Progenitor cell of endocrine pancreas (in vitro differentiated cells): ENCODE measurements at places on chromosomes 5 and 9. TPM values are rescaled to one million over a fixed set of nuclear protein-coding genes. Genes with fewer than 3 reads are reported as not detected.

DNA sequence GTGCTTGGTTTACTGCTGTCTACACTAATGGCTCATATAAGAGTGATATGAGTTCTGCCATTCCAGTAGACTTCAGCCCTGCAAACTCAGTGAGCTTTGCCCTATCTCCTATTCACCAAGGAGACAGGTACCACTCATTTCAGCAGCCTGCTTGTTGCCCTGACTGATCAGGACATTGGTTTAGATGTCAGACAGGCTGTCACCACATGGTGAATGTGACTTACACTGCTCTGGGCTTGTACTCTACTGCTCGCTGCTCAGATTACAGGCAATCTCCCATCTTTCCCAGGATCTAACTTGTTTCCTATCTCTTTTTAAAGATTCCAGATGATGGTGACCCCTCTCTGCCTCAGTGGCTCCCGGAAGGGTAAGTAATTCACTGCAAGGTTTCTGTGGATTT, 123.3 kb upstream of the RUSC2 start:
- no peaks in the 10 kb centered on the region for H3K27me3 ChIP-seq
- DNase-seq, result no peak
- H3K4me1 ChIP-seq, result no peaks in the 10 kb centered on the region
- peaks cover 9% of the 10 kb centered on the region for H3K36me3 ChIP-seq
- H3K27ac ChIP-seq, result no peak overlapping the region

GRCh38 chr9:118618849-118619248, 750.4 kb downstream of the BRINP1 start:
- H3K27ac ChIP-seq, result no peak overlapping the region
- no peaks in the 10 kb centered on the region for H3K27me3 ChIP-seq
- H3K4me3 ChIP-seq, result no peak overlapping the region
- no peak for DNase-seq

GRCh38 chr5:19701731-19702130, 286.3 kb downstream of the CDH18 start:
- H3K36me3 ChIP-seq, result peaks cover 4% of the 10 kb centered on the region
- no peak for DNase-seq

DNA sequence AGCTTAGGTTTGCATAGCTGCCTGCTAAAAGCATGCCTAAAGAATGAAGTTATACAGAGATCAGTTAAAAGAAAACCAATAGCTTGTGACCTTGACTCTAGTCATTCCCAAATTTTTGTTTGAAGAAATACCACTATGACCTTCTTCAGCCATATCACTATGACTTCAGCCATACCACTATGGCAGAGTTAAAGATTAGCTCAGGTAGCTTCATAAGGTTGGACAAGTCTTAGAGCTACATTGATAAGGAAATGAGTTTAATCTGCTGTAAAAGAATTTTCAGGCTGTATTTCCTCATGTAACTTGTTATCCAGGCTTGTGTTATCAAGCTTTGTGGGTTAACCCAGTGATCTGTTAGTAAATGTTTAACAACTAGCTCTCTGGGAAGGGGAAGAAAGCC, 30.7 kb downstream of the C6 start:
- DNase-seq, result no peak
- peak overlapping the region; percentile 86 for H3K27ac ChIP-seq
- H3K4me3 ChIP-seq, result no peak overlapping the region
- no peaks in the 10 kb centered on the region for H3K27me3 ChIP-seq

DNA sequence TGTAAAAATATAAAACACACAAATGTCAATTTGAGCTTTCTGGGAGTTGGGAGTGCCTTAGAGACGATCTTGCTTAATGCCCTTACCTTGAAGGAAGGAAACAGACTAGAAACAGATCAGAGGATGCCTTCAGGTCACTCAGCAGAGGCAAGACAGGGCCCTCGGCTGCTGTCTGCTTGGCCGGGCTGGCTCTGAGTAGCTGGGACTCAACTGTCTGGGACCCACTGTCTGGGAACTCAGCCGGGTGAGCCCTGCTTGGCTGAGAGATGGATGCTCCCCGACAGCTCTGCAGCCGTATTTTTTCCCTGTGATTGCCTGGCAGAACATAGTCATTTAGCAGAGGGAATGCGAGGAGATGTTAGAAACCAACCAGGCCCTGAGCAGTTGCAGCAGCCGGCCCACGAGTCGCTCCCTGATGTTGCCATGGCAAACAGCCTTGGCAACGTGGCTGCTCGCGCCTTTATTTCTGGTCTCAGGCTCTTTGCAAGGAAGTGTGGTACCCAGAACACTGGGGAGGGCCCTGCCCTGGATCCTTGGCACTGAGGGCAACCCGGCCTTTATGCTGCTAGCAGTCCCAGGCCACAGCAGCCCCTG, 10.9 kb downstream of the PPARGC1B start:
- H3K4me1 ChIP-seq, result peaks cover 4% of the 10 kb centered on the region
- H3K27ac ChIP-seq, result no peak overlapping the region
- DNase-seq, result no peak

GRCh38 chr5:6482735-6483134, 34.1 kb downstream of the UBE2QL1 start:
- no peak for DNase-seq
- H3K4me3 ChIP-seq, result no peak overlapping the region
- no peaks in the 10 kb centered on the region for H3K36me3 ChIP-seq
- no peak overlapping the region for H3K27ac ChIP-seq
- peaks cover 3% of the 10 kb centered on the region for H3K4me1 ChIP-seq

GRCh38 chr5:82365026-82365425, 86.9 kb upstream of the RPS23 start:
- peaks cover 11% of the 10 kb centered on the region for H3K27me3 ChIP-seq
- H3K4me1 ChIP-seq, result peaks cover 33% of the 10 kb centered on the region
- no peak overlapping the region for H3K4me3 ChIP-seq
- peak overlapping the region; percentile 65 for H3K27ac ChIP-seq

- no peak overlapping the region for H3K4me3 ChIP-seq
- H3K4me1 ChIP-seq, result peaks cover 6% of the 10 kb centered on the region
- no peaks in the 10 kb centered on the region for H3K27me3 ChIP-seq
- no peak overlapping the region for H3K27ac ChIP-seq
Observed at GRCh38 chr5:142785206-142785605, 15.0 kb downstream of the ARHGAP26 start.

GRCh38 chr5:59722874-59723273, 170.7 kb downstream of the PDE4D start:
- DNase-seq, result no peak
- H3K27me3 ChIP-seq, result no peaks in the 10 kb centered on the region
- no peaks in the 10 kb centered on the region for H3K36me3 ChIP-seq
- no peak overlapping the region for H3K4me3 ChIP-seq
- H3K27ac ChIP-seq, result no peak overlapping the region

- DNase-seq, result no peak
- no peak overlapping the region for H3K4me3 ChIP-seq
- no peaks in the 10 kb centered on the region for H3K27me3 ChIP-seq
- no peak overlapping the region for H3K27ac ChIP-seq
- H3K4me1 ChIP-seq, result peaks cover 3% of the 10 kb centered on the region
Observed at GRCh38 chr5:111589316-111589715, 77.0 kb upstream of the STARD4 start.

DNA sequence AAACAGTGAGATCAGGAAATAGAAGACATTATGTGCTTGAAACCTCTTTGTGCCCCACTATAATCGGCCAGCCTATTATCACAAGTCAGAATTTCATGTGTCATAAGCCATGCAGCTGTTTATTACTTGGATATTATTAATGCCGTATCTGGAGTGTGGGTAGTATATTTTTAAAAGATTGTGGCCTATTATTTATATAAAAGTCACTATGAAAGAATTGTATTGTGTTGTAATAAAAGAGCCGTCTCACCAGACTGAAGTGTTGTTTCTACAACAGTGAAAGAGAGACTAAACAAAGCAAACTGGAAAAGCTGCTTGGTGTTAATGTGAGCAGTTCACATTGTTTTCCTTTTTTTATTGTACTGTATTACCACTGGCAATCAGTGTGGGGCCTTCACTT, 449.1 kb downstream of the PSAT1 start:
- H3K27me3 ChIP-seq, result no peaks in the 10 kb centered on the region
- H3K4me3 ChIP-seq, result no peak overlapping the region
- no peak for DNase-seq
- H3K27ac ChIP-seq, result no peak overlapping the region

- H3K27me3 ChIP-seq, result peaks cover 20% of the 10 kb centered on the region
- no peaks in the 10 kb centered on the region for H3K36me3 ChIP-seq
- peaks cover 6% of the 10 kb centered on the region for H3K4me1 ChIP-seq
Observed at GRCh38 chr5:138661291-138661960, 86.2 kb upstream of the HSPA9 start.

DNA sequence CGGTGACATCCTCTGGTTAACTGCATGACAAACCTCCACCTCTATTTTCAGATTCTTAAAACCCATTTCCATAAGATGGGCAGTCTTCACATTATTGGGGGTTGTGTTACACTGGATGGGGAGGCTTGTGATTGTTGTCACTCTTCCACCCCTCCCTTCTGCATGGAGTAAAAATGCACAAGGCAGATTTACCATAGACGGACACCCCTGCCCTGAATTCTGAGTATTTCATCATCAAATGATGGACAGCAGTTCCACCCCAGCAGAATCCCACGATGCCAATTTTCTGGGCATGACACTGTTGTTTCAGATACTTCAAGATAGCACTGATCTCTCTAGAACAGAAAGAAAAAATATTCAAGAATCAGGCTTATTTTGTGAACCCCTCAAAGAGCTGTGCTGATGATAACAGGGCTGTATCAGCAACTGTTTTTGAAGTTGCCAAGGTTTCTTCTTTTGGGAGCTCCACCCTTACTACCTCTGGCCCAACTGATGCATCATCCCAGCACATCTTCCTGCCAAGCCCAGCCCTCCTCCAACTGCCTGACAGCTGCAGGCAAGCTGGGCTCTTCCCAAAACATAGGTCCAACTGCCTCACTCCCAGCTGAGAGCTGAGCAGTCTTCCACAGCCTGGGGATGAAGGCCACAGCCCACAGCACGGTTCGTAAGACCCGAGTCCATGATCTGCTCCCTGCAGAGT, 21.4 kb downstream of the CMBL start:
- no peaks in the 10 kb centered on the region for H3K27me3 ChIP-seq
- no peak overlapping the region for H3K4me3 ChIP-seq
- no peak for DNase-seq
- no peak overlapping the region for H3K27ac ChIP-seq

- H3K4me3 ChIP-seq, result no peak overlapping the region
- H3K27ac ChIP-seq, result no peak overlapping the region
- peaks cover 2% of the 10 kb centered on the region for H3K4me1 ChIP-seq
- DNase-seq, result no peak
- H3K36me3 ChIP-seq, result no peaks in the 10 kb centered on the region
Observed at GRCh38 chr5:128216860-128217531, 133.4 kb downstream of the SLC12A2 start.

GRCh38 chr5:83517072-83517687, 45.6 kb downstream of the VCAN start:
- peaks cover 3% of the 10 kb centered on the region for H3K4me1 ChIP-seq
- H3K4me3 ChIP-seq, result no peak overlapping the region
- peaks cover 56% of the 10 kb centered on the region for H3K36me3 ChIP-seq
- no peak overlapping the region for H3K27ac ChIP-seq
- H3K27me3 ChIP-seq, result no peaks in the 10 kb centered on the region

GRCh38 chr5:120901199-120901598, 437.1 kb downstream of the PRR16 start:
- H3K27me3 ChIP-seq, result no peaks in the 10 kb centered on the region
- no peak for DNase-seq
- H3K36me3 ChIP-seq, result no peaks in the 10 kb centered on the region
- no peaks in the 10 kb centered on the region for H3K4me1 ChIP-seq
- no peak overlapping the region for H3K27ac ChIP-seq

- no peak overlapping the region for H3K4me3 ChIP-seq
- no peak overlapping the region for H3K27ac ChIP-seq
- no peak for DNase-seq
- peaks cover 2% of the 10 kb centered on the region for H3K4me1 ChIP-seq
- peaks cover 4% of the 10 kb centered on the region for H3K36me3 ChIP-seq
- no peaks in the 10 kb centered on the region for H3K27me3 ChIP-seq
Observed at GRCh38 chr5:154727361-154727760, 27.8 kb upstream of the LARP1 start.

DNA sequence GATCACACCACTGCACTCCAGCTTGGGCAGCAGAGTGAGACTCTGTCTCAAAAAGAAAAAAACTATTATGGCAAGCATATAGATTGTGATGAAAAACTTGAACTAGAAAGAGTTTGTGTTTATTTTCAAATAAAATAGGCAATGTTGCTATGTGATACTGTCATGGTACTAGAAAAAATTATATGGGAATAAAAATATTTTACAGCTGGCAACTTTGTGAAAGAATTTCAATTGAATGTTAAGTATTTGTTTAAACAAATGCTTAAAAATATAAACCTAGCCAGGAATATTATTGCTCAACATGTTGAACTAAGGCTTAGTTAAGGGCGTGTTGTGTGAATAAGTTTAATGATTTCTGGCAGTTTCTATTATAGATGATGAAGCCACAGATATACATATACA, 31.7 kb downstream of the HSDL2 start:
- no peak overlapping the region for H3K27ac ChIP-seq
- H3K36me3 ChIP-seq, result peaks cover 17% of the 10 kb centered on the region
- no peak overlapping the region for H3K4me3 ChIP-seq

DNA sequence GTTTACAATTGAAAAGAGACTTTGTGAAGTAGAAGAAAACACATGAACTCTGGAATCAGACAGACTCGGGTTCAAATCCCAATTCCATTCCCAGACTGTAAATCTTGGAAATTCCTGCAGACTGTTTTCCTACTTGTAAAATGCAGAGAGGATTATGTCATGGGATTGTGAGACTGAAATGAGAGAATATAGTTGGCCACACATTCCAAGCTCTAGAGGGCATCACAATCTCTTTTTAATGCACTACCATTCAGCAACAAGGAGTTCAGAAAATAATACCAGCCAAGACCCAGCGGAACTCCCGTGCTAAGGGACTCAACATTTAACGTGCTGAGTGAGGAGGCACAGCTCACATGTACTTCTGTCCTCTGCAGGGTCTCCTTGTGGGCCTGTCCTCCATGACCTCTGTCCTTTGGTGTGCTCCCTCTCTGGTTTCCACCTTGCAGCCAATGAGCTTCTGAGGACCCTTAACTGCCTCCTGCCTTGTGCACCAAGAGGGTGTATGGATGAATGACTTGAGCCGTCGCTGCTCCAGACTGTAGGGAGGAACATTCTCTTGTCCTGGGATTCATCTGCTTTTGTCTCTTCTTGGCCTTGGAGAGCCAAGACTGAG, 263.5 kb downstream of the NTRK2 start:
- H3K27ac ChIP-seq, result no peak overlapping the region
- H3K36me3 ChIP-seq, result no peaks in the 10 kb centered on the region
- H3K4me1 ChIP-seq, result peaks cover 7% of the 10 kb centered on the region
- DNase-seq, result no peak

Gene NR5A1
- 0.36 and 0.49 TPM in 2 replicates for total RNA-seq

Gene IFNB1
- total RNA-seq, result not detected in 2 replicates

Gene IL13
- total RNA-seq, result not detected in 2 replicates

Gene NUDT2
- 21.1 TPM in 2 replicates for total RNA-seq

Gene FOXD4
- total RNA-seq, result 0.50 and 0.58 TPM in 2 replicates

Gene DAPK1
- total RNA-seq, result 202 and 228 TPM in 2 replicates

Gene ITK
- total RNA-seq, result not detected in 2 replicates

Gene GBGT1
- total RNA-seq, result 5.2 and 7.3 TPM in 2 replicates
